ENCODE measurements at places on chromosomes 1 and 21. TPM values are rescaled to one million over a fixed set of nuclear protein-coding genes. Genes with fewer than 3 reads are reported as not detected.

TFF3 gene
- not detected for total RNA-seq

PM20D1 gene
- total RNA-seq: not detected

KRTAP19-1 gene
- not detected for total RNA-seq

RCSD1 gene
- total RNA-seq: 0.13 TPM

SZT2 gene
- 6.6 TPM for total RNA-seq

FHAD1 gene
- 0.35 TPM for total RNA-seq

CHIT1 gene
- not detected for total RNA-seq

CHML gene
- 7.8 TPM for total RNA-seq

C1QA gene
- total RNA-seq: not detected

ETV3L gene
- total RNA-seq: not detected

LCE3B gene
- total RNA-seq: not detected

ADORA1 gene
- 0.73 TPM for total RNA-seq

All from A549 treated with RU486 at 1 μM for 4 hours (cell line).